ENCODE measurements at places on chromosomes 7 and 10.

DNA sequence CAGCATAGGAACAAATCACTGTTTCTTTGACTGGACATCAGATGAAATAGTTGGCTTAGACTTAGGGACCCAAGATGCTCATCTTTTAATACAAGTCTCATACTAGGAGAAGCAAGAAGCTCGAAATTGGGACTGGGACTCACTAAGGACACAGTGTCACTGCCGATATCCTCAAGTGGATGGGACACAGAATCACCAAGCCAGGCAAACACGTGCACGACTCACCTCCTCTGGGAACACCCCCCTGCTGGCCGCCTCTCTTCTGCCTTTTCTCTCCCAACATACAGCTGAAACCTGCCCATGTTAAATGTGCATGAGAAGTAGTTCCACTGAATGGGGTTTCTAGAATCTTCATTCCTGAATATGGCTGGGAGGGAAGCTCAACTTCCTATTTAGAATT lies 106.6 kb upstream of the FAM204A start:
- no peak for DNase-seq

DNA sequence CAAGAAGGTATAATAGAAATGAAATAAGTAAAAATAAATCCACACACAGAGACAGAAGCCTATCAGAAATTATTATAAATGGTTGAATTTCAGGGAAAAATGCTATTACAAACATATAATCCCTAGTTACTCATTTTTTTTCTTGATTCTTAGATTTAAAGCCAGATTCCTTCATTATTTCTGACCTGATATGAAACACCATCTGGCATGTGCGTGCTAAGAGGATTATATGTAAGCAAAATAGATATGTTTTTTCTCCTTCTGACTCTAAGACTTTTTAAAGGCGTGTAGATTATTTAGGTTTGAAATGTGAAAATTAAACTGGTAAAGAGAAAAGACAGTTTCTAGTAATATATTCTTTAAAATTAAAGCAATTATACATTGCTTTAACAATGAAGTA lies 236.7 kb upstream of the ETV1 start:
- no peak for DNase-seq

DNA sequence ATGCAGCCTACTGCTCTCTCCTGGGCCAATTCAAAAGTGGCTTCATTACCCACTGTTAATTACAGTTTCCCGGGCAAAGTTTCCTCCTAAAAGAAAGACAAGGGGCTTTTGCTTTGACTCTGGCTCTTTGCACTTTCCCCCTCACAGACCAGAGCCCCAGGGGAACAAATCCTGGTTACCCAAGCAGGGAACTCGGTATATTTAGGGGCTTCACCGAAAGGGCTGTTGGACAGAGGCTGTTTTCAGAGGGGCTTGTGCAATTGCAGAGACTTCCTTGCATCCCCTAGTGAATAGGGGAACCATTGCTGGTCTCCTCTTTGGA lies 7.0 kb downstream of the CPA1 start:
- no peak for DNase-seq

DNA sequence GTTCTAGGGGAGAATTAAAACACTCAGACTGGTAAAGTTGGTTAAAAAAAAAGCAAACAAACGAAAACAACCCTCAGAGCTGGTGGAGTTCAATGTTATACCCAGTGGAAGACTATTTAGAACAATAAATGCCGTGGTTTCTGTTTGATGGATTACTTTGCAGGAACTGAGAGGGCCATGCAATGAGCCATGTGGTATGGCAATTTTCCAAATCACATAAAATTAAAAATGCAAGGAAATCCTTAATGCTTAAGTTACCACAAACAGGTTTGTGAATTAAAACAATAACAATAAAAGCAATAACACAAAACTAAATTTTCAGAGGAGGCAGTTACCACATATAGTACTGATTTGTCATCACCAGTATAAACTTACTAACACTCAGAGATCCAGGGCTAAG lies 96.9 kb downstream of the RTKN2 start:
- DNase-seq = no peak

- DNase-seq = no peak
Observed at GRCh38 chr10:115665549-115665948, 572.4 kb downstream of the ATRNL1 start.

DNA sequence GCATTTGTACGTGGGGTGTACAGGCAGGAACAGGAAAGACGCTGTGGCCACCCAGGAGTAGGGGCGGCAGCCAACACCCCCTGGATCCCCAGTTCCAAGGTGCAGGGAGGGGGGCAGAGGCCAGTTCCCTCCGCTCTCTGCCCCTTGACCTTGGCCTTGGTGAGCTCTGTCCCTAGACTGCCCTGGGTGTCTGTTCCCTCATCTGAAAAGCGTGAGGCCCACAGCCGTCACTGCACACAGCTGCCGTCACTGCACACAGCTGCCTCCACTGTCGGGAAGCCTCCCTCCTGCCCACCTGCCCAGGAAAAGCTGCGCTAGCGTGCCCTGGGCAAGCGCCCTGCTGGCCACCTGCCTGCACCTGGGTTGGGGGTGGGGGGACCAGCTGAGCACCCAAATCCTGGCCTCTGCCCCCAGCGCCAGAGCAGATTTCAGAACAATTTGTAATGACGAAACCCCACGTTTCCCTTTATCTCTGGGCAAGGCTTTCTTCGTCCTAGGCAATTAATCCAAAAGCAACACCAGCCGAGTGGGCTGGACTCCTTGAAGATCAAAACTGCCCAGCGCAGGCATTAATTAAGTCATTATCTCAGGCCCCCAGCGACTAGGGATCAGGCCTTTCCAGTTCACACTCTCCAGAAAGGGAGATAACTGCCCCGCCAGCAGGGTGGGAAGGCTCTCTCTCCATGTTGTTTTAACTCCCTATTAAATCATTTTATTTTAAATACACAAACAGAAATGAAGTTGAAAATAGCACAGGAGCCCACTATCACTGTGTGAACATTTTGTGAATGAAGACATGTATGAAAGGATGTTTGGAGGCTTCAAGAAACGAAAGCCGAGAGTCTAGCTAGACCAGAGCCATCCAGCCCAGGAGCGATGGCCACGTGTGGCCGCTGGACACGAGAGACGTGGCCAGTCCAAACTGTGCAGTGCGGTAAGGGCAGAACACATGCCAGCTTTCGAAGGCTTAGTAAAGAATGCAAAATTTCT lies 4.0 kb upstream of the PDGFA start:
- no peak for DNase-seq

DNA sequence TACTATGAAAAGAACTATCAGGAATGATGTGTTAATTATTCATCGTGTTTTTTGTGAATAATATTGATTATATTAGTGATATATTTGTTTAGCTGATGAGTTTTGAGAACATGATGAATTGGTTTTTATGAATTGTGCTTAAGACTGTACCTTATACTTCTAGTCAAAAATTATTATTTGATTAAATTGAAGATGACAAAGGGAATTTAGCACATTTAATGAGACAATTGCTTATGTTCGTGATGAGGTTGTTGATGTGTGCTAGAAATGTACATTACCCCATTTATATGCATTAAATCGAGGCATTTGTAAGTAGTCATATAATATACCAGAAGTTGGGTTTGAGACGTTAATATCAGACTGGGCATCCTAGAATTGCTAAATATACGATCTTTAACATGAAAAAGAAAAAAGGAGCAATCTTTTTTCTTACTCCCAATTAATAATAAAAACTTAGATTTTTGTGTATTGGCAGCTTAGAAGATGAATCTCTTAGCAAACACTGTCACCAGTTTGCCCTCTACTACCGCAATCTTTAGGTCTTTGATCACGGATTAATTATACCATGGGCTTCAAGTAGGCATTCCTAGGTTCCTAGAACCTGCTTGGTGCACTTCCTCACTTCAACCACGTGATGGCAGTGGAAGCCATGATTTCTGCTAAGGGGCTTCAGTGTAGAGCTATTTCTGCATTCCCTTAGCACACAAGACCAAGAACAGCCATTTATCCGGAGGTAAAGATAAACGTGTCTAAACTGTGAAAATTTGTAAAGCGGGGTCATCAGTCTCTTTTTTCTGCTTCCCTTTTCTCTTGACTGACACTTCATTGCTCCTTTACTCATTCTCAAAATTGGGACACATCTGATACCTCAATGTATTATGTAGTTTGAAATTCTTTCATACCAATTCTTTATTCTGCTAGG lies 1.6 kb downstream of the KLHDC10 start:
- DNase-seq = peak; percentile 63

DNA sequence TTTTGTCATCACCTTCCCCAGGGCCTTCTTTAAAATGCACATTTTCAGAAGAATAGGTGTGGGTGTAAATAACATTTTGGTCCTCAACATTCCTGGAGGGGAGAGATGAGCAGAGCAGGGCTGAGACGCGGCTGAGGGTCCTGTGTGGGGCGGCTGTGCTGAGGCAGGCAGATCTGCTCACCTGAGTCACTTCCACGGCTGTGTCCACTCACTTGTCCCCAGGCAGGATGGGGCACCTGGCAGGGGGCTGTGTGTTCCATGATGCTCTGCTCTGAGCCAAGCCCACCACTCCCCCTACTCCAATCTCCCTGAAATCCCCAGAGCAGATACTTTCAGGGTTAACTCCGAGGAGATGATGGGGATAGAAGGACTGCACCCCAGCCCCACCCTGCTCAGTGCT lies 93.8 kb downstream of the GLRX3 start:
- no peak for DNase-seq

DNA sequence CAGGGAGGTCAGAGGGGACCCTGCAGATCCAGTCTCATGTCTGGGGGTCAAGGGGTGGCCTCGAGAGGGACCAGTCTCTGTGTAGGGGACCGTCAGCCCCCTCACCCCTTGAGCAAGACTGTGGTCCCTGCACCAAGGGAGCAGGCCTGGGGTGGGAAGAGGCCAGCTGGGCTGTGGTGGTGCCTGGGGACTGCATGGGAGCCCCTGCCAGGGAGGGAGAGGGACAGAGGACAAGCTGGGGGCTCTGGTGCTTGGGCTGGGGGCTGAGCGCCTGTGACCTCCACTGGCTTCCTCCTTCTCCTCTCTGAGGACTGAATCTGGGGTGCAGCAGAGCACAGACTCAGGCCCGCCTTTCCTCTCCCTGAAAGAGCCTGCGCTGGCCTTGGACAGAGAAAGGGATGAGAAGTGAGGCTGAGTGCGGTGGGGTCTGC lies 771 bp upstream of the PILRB start:
- no peak for DNase-seq

- DNase-seq = no peak
Observed at GRCh38 chr7:115359119-115359518, 437.2 kb downstream of the MDFIC start.

GRCh38 chr10:62853710-62854109 lies 37.5 kb upstream of the EGR2 start:
- no peak for DNase-seq

DNA sequence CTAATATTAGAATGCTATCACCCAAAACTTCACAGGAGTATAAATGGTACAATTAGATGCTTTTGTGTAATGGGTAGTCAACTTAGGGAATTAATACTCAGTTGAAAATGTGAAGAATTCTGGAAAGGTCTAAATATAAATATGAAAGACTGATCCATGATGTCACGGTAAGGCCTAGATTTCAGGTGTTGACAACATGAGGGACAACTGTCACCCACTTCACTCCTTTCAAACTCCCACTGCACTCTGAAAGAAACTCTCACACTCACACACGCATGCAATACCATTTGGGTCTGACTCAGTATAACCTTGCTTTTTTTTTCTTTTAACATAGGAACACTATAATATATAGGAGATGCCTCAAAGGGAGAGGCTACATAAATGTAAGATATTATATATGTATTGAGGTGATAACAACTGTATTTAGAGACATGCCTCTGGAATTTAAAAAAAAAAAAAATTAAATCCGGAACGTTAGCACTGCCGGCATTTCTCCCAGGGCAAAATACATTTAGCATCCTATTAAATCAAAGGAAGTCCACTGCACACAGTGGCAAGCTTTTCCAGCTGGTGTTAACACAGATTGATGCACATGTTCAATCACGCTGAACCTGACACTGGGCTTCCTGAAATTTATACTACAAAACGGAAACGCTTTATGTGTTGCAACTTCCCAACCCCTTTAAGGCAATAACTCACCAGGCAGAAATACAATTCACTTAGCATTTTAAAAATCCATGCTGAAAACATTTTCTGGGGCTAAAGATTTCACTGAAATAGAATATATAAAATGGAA lies 74.9 kb downstream of the RSU1 start:
- no peak for DNase-seq

- DNase-seq = no peak
Observed at GRCh38 chr7:74267756-74268565, 13.8 kb upstream of the RFC2 start.

- DNase-seq = peak; percentile 51
Observed at GRCh38 chr7:7969306-7970236, 975 bp downstream of the GLCCI1 start.

GRCh38 chr7:151792636-151793035 lies 84.3 kb downstream of the PRKAG2 start:
- no peak for DNase-seq

GRCh38 chr10:125626671-125627070 lies 56.3 kb downstream of the TEX36 start:
- DNase-seq = no peak

GRCh38 chr10:36559412-36560400 lies 565.7 kb upstream of the ANKRD30A start:
- DNase-seq = no peak

DNA sequence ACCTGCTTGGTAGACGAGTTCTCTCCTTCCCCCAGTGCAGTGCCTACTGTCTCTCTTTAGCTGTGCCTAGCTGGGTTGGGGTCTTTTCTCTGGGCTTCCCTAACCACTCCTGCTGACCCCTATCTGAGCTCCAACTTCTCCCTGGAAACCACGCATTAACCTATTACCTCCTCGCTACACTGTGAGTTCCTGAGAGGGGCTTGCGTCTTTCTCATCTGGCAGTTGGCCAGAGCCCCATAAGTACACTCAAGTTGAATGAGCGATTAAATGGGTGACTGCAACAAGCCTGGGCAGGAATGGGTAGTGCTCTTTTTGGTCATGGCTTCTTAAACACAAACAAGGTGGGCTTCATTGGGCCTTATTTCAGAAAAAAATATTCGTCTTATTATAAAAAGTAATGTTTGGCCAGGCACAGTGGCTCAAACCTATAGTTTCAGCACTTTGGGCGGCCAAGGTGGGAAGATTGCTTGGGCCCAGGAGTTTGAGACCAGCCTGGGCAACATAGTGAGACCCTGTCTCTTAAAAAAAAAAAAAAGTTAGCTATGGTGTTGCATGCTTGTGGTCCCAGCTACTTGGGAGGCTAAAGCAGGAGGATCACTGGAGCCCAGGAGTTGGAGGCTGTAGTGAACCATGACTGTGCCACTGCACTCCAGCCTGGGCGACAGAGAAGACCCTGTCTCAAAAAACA lies 41.4 kb downstream of the SYPL1 start:
- DNase-seq = no peak

DNA sequence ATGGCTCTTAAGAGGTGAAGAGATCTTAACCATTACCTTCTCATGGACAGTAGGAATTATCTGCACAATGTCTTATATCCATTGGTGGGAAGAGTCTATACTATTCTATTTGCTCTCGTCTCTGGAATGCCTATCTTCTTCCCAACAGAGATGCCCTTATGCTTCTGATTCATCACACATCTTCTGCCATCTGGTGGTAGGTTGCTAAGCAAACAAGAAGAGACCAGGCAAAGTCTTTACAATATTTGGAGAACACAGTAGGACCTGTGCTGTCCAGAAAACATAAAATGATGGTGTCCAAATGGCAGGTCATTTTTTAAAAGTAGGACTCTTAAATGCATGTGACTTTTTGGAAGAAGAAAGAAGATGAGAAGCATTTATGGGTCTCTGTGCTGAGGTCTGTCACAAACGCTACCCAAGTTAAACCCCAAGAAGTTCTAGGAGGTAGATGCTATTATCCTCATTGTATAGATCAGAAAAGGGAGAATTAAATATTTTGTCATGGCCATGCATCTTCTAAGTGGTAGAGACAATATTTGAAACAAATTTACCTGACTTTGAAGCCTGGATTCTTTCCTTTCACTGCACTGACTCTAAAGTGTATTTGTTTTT lies 67.8 kb upstream of the NXPH1 start:
- no peak for DNase-seq

- DNase-seq = no peak
Observed at GRCh38 chr10:99656199-99657064, 2.9 kb upstream of the ENTPD7 start.
